ENCODE measurements at places on chromosomes 6 and 20.

GRCh38 chr20:47350181-47350550, 6.3 kb downstream of the ZMYND8 start:
- DNase-seq, result no peak

DNA sequence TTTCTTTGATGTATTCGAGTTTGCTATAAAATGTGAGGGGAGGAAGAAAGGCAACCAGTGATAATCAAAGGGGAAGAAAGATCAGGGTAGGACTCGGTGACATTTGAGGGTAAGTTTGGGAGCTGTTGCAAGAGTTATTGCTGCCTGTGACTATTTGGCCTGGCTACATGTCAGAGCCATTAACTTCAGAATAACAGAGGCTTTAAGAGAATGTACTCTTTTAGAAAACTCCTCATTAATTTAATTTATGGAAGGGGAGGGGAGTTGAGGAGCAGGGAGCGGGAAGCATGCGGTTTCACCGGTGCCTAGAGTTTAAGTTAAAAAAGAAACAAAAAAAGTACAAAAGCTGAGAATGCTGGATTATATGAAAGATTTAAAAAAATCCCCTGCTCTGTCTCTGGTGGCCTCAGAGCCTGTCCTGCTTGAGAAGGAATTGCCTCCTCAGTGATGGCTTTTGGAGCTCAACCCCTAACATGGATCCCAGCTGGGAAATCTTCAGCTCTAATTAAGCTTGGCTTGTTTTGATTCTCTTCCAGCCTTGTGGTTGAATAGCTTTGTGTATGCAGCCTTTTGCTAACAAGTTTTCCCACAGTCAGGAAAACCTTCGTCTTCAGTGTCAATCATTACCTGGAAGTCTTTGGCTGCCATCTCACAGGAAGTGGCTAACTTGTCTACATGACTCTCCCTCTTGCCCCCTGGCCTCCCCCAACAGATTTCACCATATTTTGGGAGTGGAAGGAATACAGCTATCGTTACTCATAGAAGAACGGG, 238.2 kb downstream of the SOX4 start:
- no peak for DNase-seq

GRCh38 chr20:44603327-44603726, 20.9 kb downstream of the PKIG start:
- no peak for DNase-seq

GRCh38 chr6:34358389-34358905, 34.0 kb downstream of the NUDT3 start:
- no peak for DNase-seq

DNA sequence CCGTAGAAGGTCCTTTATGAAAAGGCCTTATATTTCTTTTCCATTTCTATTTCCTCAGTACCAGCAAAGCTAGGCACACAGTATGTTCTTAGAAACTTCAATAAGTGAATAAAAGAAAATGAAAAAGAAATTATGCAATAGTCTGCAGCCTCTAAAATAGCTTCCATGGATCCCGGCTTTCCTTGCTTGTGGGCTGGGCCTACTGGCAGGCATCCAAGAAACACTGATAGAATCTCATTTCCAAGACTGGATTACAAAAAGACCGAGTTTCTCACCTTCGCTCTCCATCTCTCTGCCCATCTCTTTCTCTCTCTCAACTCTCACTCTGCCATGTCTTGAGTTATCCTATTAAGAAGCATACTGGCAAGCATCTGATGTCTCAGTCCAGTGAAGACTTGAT, 187.5 kb upstream of the FKBP1C start:
- no peak for DNase-seq

DNA sequence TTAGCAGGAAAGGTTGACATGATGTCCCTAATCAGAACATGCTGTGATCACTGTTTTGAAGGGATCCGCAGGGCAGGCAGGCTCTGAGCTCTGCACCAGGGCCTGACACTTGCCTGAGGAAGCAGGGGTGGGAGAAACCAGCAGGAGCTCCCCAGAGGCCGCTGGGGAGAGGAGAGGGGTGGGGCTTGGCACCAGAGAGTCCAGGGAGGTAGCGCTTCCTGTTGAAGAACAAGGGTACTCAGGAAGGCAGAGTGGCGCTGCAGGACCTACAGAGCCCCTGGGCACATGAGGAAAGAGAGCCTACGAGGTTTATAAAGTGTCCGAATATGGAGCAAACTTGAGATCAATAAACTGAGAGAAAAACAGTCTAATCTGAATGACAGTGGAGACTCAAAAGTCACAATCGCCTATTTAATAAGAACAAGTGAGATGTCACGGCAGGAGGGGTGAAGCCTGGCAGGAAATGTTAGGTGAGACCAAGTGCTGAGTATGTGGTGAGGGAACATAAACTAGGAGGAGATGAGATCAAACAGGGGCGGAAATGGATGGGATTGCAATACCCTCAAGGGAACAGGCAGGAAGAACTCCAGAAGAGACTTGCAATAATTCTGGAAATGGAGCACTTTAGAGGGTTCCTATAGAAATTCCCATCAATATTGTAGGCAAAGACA, 5.8 kb upstream of the TBXT start:
- no peak for DNase-seq

GRCh38 chr6:130148181-130148580, 74.6 kb downstream of the SAMD3 start:
- no peak for DNase-seq

DNA sequence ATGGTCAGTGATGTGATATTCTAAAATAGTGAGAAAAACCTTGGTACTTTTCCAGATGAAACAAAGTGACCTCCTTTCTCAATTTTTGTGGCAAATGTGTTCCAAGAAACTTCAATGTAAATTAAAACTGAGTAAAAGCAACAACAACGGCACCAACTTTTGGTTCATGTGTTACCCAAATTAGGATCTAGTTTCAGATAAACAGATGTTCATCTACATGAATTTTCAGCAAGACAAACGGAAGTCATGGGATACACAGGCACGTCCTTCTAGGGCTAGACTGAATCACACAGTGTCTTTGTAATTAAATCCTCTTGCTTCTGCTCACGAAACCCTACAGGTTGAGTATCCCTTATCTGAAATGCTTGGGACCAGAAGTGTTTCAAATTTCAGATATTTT, 915.2 kb downstream of the TFAP2A start:
- no peak for DNase-seq

- no peak for DNase-seq
Measured at GRCh38 chr6:16595514-16596120, 165.6 kb downstream of the ATXN1 start.

DNA sequence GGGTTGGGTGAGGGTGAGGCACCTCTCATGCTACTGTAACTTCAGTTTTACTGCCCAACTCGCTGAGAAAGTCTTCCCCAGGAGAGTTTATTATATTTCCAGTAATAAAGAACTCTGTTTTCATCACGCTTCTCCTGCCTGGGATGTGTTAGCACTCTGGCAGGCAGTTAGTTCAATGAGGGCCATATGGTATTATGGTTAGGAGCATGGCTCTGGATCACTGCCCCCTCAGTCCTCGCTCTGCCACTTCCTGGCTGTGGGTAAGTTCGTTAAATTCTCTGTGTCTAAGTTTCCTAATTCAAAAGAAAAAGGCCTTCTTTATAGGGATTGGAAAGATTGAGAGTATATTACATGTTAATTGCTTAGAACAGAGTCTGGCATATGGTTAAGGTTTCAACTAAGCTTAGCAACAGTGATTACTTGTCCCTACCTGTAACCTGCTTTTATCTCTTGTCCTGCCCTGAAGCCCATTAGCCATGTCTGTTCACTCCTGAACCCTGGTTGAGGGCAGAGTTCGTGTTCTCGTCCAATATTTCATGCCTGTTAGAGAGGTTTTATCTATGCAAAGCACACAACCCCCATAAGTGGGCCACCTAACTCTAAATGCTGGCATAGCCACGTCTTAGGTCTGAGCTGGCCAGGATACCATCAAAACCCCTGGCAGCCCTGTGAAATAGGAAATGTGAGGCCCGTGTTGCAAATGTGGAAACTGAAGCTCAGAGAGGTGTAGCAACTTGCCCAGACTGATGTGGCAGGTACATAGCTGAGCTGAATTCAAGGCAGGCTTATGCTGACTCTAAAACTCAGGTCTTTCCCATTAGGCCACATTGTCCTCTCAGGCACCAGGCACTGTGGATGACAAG, 342.5 kb upstream of the JARID2 start:
- DNase-seq, result no peak

DNA sequence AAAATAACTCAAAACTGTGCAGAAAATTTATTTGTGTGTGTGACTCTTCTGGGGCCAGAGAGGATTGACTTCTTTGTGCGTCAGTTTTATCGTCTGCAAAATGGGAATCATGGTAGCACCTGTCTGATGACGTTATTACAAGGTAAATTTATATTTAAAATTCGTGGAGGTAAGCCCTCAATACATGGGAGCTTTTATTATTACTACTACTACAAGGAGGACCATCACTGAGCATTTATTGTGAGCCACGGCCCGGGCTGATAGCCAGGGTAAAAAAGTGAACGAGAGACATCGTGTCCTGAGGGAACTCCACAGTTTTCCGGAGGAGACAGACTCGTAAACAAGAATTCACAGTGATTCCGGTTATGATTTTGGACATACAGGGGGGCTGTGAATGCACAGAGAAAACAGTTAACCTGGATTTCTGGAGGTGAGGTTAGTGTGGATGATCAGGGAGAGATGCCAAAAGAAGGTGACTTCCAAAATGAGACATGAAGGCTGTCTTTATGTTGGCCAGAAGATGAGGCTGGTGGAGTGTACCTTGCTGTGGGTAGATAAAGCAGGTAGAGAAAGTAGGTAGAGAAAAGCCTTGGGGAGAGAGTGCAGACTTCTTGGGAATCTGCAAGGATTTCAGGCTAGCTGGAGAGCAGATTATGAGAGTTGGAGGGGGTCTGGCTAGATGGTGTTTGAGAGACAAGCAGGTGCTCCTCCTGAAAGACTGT, 10.6 kb upstream of the SERINC3 start:
- no peak for DNase-seq

DNA sequence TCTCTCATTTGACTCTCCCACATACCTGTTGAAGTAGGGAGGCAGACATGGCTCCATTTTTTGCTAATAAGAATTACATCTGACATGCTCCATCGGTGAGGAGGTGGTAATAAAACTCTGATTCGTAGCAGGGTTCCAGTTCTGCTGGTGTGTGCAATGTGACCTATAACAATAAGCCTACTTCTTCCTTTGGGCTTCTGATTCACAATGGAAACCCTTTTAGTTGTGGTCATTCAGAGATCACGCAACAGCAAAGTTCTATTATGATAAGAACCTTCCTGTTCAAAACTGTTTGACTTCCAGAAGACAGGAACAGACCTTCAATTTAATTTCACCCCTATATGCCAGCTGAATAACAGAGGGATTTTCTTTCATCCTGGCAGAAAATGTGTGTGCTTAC, 31.4 kb upstream of the GSTA4 start:
- no peak for DNase-seq

- DNase-seq, result no peak
Measured at GRCh38 chr20:63314566-63315239, 21.7 kb downstream of the COL20A1 start.

- no peak for DNase-seq
Measured at GRCh38 chr6:44373787-44374186, 13.7 kb upstream of the CDC5L start.

GRCh38 chr20:4071178-4071693, 55.9 kb upstream of the RNF24 start:
- DNase-seq, result no peak

DNA sequence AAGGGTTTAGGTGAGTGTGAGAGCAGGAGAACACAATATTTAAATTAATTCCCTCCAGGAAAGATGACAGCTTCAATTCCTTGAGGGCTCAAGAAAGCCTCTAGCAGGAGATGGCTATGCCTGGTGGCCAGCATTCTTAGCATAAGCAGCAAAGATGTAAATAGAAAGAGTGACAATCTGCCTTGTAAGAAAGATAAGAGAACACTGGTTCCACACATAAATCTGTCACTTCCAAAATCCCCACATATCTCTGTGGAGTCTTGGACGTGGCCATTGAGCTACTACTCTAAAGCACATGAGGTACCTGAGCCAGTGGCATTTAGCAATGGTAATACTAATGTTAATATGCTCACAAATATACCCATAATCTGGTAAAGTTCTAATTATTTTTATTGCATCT, 29.2 kb downstream of the DEFB114 start:
- DNase-seq, result no peak

GRCh38 chr6:103672169-103672568, 1187.5 kb downstream of the HACE1 start:
- no peak for DNase-seq

DNA sequence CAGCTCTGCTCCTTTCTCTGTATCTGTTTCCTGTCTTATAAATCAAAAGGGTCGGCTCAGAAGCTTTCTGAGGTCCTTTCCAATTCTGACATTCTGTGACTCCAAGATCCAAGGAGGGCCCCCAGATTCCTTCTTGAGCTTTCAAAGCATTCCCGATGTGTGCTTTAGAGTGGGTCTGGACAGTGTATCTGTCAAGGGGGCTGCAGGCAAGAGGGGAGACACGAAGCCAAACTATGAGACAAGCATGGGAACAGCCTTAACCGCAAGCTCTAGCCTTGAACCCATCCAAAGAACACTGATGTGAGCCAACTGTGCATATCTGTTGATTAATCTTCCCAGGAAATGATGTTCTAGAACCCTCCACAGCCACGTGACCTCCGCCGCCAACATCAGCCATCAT, 73.8 kb downstream of the TSHZ2 start:
- DNase-seq, result no peak
